ENCODE measurements at places on chromosomes 16 and 17. TPM values are rescaled to one million over a fixed set of nuclear protein-coding genes. Genes with fewer than 3 reads are reported as not detected.

- no peak overlapping the region for H3K27ac ChIP-seq
- no peak for DNase-seq
- no peaks in the 10 kb centered on the region for H3K27me3 ChIP-seq
- peaks cover 10% of the 10 kb centered on the region for H3K4me1 ChIP-seq
Measured at GRCh38 chr17:14605267-14605599, 304.4 kb downstream of the HS3ST3B1 start.

DNA sequence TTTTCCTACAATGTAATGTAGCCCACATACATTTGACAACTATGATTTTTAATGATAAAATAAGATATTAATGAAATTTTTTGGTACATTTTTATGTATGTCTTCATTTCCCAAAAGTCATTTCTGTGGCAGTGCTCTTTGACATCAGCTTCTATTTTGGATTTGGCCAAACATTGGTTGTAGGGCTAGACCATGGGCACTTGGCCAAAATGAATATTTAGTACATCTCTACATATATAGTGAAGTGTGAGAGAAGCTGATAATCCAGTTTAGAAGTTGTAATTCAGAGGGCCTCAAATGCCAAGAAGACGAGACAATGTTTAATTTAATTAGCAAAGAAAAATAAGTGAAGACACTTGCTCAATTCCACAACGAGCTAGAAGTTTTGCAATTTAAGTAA lies 724.9 kb upstream of the SOX9 start:
- no peak overlapping the region for H3K4me3 ChIP-seq
- no peaks in the 10 kb centered on the region for H3K36me3 ChIP-seq
- H3K27ac ChIP-seq: no peak overlapping the region
- no peak for DNase-seq

DNA sequence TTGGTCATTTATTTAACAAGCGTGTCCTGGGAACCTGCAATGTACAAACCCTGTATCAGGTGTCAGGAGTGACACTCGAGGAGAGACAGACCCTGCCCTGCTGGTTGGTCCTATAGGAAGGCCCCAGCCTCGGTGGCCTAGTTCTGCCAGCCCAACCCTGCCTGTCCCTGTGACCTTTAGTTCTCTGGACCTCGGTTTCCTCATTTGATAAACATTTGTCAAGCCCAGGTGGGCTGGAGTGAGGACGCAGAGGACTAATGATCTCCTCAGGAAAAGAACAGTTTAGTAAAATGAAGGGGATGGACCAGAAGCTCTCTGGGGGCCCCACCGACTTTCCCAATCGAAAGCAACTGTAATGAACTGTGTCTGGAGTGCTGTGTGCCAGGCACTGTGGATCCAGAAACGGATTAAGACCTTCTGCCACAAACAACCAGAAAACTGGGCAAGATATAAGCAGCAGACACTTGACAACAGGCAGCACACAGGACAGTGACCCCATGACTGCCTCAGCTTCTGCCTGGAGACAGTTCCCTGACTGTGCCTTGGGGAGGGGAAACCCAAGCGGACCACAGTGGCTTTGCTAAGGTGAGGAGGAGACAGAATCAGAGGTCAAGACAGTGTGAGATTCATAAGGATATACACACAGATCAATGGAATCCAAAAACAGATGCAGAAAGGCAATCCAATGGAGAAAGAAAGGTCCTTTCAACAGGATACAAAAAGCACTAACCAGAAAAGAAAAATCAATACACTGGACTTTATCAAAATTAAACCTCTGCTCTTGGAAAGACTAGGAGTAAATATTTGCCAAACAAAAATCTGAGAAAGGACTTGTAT lies 8.8 kb downstream of the PRCD start:
- H3K27me3 ChIP-seq: no peaks in the 10 kb centered on the region
- no peak overlapping the region for H3K4me3 ChIP-seq
- H3K36me3 ChIP-seq: no peaks in the 10 kb centered on the region
- H3K27ac ChIP-seq: no peak overlapping the region
- peaks cover 7% of the 10 kb centered on the region for H3K4me1 ChIP-seq
- no peak for DNase-seq

Gene ACE
- total RNA-seq: 2.5 TPM

DNA sequence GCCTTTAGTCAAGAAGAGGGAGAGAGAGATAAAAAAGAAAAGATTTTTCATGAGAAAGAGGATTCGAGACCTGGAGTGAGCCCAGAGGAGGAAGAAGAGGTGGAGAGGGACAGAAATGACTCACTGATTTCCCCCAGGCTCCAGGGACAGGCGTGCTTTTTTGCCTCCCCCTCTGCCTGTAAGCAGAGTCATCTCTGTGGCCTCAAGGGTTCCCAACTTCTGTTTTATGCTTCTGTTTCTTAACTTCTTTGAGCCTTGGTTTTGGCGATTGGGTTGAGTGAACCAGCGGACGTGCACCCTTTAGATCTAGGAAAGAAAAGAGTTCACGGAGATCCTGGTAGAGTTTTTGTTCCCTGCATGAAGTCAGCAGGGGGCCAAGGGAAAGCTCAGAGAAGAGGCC lies 147.9 kb upstream of the NOL11 start:
- H3K27ac ChIP-seq: peak overlapping the region; percentile 10
- H3K27me3 ChIP-seq: no peaks in the 10 kb centered on the region
- peaks cover 16% of the 10 kb centered on the region for H3K4me1 ChIP-seq
- H3K36me3 ChIP-seq: no peaks in the 10 kb centered on the region
- H3K4me3 ChIP-seq: no peak overlapping the region

- H3K4me3 ChIP-seq: no peak overlapping the region
- DNase-seq: no peak
- no peaks in the 10 kb centered on the region for H3K27me3 ChIP-seq
- no peak overlapping the region for H3K27ac ChIP-seq
- no peaks in the 10 kb centered on the region for H3K36me3 ChIP-seq
- no peaks in the 10 kb centered on the region for H3K4me1 ChIP-seq
Measured at GRCh38 chr16:85361441-85362118, 249.3 kb upstream of the CIBAR2 start.

Gene NPIPA5
- total RNA-seq: 9.1 TPM

DNA sequence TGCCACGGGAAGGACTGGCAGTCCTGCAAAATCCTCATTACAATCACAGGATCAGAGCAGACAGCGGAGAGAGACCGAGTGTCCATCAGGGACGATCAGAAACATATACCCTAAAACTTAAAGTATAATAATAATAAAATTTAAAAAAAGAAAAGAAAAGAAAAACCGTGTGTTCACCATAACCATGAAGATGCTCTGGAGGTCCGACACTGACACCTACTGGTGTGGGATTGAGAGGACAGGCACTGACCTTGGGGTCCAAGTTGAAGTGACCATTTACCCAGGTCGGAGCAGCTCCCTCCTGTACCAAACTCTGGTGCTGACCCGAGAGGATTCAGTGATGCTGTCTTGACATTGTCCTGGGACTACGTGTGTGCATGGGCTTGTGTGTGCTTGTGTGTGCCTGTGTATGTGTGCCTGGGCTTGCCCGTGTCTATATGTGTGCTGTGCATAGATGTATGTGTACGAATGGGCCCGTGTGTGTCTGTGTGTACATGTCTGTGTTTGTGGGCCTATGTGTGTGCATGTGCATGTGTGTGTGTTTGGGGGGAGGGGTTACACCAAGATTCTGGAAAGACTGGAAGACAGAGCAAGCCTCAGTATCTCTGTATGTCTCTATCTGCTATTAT lies 10.0 kb upstream of the CD300LD start:
- peaks cover 22% of the 10 kb centered on the region for H3K27me3 ChIP-seq
- H3K27ac ChIP-seq: no peak overlapping the region
- no peaks in the 10 kb centered on the region for H3K36me3 ChIP-seq
- DNase-seq: peak; percentile 40
- peaks cover 21% of the 10 kb centered on the region for H3K4me1 ChIP-seq
- H3K4me3 ChIP-seq: no peak overlapping the region

DNA sequence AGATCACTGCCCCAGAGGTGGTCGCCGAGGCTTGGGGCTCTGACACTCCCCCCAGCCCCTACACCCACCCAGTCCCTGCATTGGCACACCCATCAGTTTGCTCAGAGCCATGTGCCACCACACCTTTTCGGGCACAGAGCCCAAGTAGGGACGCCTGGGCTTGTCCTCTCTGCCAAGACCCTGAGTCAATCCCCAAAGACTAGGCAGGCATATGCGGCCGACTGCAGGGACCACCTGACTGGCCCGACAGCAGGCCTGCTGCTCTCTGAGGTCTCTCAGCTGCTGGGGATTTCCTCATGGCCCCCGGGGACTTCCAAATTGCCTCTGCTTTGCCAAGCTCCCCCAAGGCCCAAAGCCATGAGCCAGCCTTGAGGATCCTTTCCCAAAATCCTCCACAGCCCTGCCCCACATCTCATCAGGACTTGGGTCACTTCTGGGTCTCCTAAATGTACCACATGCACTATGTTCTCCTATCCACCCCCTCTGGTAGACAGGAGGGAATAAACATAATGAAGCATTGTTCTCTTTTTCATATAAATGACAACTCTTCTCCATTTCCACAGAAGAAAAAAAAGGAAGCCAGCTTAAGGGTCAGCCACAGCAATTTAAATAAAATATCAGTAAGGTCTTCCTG lies 30.6 kb downstream of the MYO18A start:
- H3K4me1 ChIP-seq: peaks cover 57% of the 10 kb centered on the region
- H3K27ac ChIP-seq: peak overlapping the region; percentile 76
- H3K4me3 ChIP-seq: peak overlapping the region; percentile 86
- no peaks in the 10 kb centered on the region for H3K36me3 ChIP-seq

Gene CD300H
- not detected for total RNA-seq

- H3K4me1 ChIP-seq: peaks cover 13% of the 10 kb centered on the region
- DNase-seq: peak; percentile 81
- peaks cover 21% of the 10 kb centered on the region for H3K36me3 ChIP-seq
Measured at GRCh38 chr17:58487589-58488427, at the start of gene HSF5. Gene HSF5, minus strand, starts transcription at chr17:58488408. Its CDS starts 134 bp downstream, at chr17:58488274.

DNA sequence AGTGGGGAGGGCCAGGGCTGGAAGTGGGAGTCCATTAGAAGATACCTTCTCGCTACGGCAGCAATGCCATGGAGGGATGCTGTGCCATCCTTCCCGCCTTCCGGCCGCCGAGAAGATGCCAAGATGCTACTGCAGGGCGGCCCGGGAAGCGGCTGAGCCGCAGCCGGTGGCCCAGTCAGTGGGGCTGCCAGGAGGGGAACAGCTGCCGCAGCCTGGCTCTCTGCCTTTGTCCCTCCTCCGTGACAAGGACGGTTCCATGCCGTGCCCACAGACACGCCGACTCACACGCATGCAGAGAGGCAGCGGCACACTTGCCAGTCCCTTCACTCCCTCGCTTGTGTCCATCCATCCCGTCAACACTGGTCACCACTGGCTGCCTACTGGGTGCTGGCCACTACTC lies 20.2 kb upstream of the NCBP3 start:
- no peaks in the 10 kb centered on the region for H3K36me3 ChIP-seq
- H3K4me3 ChIP-seq: no peak overlapping the region
- no peak for DNase-seq
- H3K27me3 ChIP-seq: no peaks in the 10 kb centered on the region

GRCh38 chr17:50144845-50145531 lies 5.5 kb downstream of the PPP1R9B start:
- H3K4me1 ChIP-seq: peaks cover 72% of the 10 kb centered on the region
- H3K4me3 ChIP-seq: peak overlapping the region; percentile 59
- peak; percentile 53 for DNase-seq

All from activated T-cell treated with anti-CD3 and anti-CD28 coated beads, Interleukin-2, amount 50 U/mL, for 72 hours (primary cell).